HFFc6 (cell line): ENCODE measurements at places on chromosomes 11 and 22.

GRCh38 chr22:27537501-27537900 lies 264.1 kb downstream of the MN1 start:
- no peak for DNase-seq

- no peak for DNase-seq
Measured at GRCh38 chr11:66874232-66874631, 17.4 kb downstream of the LRFN4 start.

DNA sequence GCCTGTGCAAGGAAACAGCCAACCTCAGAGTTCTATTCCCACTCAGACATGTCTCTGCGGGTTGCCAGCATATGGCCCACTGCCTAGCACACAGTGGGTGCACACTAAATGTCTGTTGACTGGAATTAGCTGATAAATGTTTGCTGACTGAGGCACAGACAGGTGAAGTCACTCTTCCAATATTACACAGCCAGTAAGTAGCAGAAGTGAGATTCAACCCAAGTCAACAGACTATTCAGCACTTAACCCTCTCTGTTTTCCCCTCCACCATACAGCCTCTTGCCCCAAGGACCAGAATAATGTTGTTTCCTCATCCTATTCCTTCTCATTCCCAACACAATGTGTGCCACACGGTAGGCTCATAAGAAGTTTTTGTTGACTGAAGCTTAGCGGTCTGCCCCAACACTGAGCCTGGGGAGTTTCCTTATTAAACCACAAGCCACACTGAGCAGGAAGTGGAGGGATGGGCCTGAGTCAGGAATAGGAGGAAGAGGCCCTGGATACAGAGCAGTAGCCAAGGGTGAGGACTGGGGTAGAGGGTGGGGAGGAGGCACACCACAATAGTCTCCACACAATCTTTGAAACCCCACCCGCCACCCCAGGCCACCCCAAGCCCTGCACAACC lies 15.7 kb upstream of the IL10RA start:
- DNase-seq, result no peak

DNA sequence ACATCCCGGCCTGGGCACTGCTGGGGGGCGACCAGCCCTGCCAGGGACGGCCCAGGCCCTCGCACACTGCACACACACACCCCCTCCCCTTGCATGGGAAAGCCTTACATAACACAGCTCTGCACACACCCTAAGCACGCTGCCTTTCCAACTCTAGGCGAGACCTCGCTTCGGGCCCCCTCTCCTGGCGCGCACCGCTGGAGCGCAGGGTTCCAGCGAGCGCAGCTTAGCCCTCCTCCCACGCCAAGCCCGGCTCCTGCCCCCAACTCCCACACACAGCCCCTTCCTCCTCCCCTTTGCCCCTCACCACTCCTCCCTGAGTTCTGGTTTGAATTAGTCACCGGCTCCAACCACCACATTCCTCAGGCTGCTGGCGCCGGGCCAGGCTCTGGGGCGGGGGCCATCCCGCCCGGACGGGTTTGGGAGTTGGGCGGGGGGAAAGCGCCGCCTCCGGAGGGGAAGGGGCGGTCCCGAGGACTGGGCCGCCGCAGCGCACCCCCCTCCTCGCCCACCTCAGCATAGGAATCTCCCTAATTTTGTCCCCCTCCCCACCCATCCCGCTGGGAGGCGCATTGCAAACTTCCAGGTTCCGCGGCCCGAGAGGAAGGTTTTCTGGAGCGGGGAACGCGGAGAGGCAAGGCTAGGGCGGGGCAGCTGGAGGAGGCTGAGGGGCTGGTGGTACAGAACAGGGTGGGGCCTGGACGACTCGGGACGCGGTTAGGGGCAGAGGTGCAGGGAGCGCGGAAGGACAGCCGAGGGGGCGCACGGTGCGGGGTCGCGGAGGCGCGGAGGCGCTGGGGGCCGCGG lies 966 bp downstream of the AHNAK start:
- peak; percentile 85 for DNase-seq

DNA sequence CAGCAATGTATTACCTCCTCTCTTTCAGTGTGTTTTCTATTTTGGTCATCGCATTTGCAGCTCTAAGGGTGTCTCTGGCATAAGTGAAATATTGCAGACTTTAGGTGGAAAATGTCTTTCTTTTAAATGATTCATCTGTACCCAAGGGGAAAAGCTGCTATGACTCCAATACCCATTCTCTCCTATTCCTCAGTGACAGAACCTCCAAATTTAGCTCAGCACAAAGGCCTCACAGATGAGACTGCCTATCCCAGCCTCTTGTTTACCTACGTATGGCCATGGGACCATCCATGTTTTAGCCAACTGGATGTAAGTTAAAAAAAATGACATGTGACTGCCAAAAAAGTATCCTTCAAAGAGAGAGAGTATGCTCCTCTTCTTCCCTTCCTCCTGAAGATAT lies 7.9 kb downstream of the MTMR2 start:
- DNase-seq, result no peak

DNA sequence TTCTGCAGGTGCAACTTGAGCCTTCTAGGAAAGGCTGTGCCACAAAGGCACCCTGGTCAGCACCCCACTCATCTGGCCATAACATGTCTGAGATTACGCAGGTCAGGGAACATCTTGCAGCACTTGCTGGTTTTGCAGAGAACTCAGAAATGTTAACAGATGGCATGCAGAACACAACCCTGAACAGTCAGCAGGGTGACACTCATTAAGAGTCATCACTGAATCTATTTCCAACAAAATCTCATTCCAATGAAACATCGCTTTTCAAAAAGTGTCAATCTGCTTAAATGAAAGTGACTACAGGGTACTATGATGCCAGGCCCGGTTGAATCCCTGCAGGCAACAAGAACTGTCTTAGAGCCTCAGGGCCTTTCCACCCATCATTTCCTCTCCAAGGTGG lies 369.8 kb upstream of the CCDC90B start:
- DNase-seq, result no peak

DNA sequence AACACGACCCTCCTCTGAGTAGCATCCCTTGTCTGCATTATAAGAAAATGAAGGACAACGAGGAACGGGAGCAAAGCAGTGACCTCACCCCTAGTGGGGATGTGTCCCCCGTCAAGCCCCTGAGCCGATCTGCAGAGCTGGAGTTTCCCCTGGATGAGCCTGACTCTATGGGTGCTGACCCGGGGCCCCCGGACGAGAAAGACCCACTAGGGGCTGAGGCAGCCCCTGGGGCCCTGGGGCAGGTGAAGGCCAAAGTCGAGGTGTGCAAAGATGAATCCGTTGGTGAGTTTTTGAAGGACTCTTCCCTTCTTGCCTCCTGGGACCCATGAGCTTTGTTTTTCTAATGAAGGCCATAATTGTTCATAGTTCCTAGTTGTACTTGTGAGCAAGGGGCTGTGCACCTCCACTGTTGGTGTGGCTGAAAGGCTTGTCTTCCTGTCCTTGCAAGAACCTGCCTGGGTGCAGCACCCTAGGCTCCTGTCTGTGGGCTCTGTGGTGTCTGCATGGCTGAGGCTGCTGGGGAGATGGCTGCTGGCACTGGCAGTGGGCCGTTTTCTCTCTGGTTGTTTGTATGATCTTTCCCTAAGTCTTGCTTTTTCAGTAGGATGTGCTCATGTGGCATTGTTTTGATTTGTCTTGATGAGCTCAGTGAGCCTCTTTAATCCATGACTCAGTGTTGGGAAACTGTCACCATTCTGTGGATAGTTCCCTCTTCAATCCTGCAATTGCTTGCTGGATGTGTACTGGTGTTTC lies 10.1 kb downstream of the DGCR8 start:
- peak; percentile 54 for DNase-seq

GRCh38 chr11:75782540-75783263 lies 14.1 kb downstream of the DGAT2 start:
- no peak for DNase-seq

DNA sequence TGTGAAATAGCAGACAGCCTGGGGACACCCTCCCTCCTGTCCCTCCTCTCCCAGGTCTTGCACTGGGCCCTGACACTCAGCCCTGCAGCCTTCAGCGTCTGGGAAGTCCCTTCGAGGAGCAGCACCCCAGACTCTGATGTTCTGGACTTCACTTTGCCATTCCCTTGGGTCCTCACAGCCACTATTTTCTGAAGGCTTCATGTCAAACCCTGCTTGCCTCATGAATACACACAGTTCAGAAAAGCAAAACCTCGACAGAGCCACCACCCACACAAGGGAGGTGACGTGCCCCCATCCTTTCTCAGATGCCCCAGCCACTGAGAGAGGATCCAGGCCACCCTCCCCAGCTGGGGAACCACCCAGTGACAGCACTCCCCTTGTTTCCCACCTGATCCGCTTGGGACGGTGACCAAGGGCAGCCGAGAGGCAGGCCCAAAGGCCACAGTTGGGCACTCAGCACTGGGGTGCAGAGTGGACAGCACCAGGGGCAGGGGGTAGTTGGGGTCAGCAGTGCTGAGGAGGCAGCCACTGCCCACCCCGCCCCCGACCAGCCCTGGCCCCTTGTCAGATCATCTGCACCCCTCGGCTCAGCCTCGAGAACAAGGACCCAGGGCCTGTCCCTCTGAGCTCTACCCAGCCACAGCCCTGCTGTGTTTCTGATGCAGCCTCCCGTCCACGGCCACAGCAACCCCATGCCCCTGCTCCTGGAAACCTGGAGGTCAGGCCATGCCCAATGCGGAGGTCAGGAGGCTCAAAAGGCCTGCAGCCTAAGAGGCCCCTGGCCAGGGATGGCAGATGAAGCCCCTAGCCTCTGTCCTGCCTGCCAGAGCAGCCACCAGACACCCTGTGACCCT lies 3.1 kb upstream of the TNNT3 start:
- no peak for DNase-seq
